AG20443 (cell line): ENCODE measurements at places on chromosomes 13 and 19.

- DNase-seq, result peak; percentile 82
Measured at GRCh38 chr19:1156305-1156801, 17.7 kb downstream of the SBNO2 start.

DNA sequence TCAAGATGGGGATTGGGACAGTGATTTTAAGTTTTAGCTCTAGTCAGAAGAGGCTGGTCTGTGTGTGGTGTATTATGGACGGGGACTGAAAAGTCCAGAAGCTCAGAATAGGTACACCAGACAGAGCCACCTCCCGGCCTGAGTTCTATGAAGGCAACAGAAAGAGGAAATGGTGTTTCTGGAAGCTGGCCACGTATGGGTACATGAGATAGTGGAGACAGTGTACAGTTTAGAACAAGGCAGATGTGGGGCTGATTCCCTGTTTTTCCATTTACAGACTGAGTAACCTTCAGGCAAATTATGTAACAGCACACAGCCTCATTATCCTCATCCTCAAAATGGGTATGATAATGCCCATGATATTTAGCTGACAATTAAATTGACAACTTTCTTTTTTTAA lies 1.3 kb downstream of the ZNF175 start:
- DNase-seq, result no peak

GRCh38 chr19:38564981-38565690 lies 52.6 kb downstream of the MAP4K1 start:
- peak; percentile 30 for DNase-seq

DNA sequence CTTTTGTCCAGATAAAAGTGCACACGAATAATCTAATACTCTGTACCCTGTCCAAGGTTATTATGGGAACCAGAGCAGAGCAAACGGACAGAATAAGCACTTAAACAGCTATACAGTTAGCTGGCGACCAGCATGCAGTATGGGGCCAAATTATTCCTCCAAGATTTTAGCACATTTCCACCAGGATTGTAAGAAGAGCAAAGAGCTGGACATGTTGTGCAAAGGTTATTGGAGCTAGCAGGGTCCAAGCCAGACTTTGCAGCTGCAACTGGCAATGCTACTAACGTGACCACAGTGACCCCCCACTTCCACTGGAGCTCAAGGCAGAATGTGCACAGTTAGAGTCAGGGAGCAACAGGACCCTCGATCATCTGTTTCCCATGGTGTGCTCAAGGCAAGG lies 89.9 kb downstream of the COL4A1 start:
- no peak for DNase-seq

DNA sequence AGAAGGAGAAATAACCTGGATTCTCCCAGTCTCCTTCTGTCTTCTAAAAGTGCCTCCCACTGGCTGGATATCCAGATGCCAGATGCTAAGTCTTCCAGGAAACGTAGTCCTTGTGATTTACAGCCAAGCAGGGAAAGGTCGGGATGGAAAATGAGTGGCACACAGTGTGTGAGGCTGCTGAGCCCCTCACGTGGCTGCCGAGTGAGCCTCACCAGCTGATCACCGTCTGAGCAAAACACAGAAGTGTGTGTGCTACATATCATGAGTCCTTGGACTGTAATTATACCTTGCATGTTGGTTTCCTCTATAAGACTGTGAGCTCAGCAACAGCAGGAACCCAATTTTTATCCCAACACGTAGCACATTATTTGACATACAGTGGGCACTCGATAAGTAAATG lies 15.1 kb downstream of the LHFPL6 start:
- DNase-seq, result no peak

DNA sequence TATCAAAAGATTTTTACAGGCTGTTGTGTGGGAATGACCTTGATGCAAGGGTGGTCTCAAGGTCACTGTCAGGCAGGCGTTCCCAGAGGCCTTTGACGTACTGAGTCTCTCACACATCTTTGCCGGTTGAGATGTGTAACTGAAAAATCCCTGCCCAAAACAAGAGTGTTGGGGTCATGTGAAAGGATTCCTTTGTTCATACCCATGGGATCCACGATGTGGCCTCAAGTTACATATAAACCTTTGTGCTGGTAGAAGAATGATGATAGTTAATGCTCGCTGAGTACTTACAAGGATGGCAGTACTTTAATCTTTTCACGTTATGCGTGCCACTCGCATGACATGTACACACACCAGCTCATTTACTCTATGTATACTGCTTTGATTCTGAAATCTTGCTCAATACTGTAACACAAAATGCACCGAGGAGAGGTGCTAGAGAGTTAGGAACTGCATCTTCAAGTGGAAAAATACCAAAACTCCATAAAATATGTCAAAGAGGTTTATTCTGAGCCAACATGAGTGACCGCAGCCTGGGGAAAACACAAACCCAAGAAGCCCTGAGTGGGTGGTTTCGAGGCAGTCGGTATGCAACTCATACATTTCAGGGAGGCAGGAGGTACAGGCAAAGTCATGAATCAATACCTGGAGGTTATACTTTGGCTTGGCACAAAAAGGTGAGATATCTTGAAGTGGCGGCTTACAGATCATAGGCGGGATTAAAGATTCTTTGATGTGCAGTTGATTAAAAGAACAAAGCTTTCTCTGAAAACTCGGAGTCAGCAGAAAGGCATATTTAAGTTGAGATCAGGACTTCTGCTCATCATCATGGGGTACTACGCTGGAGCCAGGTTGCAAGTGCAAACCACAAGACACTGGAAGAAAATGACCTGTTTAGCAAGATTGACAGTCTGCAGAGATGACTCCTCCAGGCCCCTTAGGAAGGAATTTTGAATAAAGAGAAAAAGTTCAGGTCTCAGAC lies 87.4 kb upstream of the ARHGEF7 start:
- no peak for DNase-seq

GRCh38 chr13:32446773-32447465 lies 19.0 kb upstream of the N4BP2L1 start:
- no peak for DNase-seq

GRCh38 chr13:46963904-46964303 lies 67.1 kb upstream of the HTR2A start:
- no peak for DNase-seq

DNA sequence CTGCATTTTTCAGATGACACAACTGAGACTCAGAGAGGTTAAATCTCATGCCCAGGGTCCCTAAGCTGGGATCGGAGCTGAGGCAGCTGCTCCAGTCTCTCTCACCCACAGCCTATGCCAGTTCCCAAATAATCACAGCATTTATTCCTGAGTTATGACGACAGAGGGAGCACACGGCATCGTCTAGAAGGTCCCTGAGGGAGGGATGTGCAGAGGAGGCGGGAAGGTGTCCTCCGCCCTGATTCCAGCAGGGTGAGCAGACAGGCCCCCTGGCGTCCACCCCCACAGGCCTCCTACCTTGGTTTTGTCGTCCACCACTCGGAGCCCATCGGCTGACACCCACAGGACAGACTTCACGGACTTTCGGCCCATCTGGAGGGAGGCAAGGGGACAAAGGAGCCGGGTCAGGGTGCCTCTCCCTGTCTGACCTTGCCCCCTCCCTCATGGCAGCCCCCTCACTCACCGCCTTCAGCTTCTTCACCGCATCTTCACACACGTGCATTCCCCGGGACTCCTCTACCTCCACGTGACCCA lies 8.0 kb downstream of the NUMBL start:
- DNase-seq, result no peak

DNA sequence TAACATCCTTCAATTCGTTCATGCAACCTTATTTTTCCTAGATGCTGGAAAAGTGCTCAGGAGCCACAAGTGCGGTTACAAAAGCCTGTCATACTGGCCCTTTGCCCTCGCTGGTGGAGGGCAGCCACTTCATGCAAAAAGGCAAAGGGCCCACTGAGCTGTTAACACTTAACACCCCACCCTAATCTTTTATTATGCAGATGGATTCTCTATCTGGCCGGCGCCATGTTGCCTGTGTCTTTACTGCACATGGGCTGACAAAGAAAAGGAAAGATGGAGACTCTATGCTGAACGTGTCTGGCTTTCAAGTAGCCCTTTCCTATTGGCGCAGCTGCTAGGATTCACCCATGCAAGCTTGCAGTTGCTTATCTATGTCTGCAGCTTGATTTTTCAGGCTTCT lies 10.8 kb downstream of the OR7D2 start:
- no peak for DNase-seq

DNA sequence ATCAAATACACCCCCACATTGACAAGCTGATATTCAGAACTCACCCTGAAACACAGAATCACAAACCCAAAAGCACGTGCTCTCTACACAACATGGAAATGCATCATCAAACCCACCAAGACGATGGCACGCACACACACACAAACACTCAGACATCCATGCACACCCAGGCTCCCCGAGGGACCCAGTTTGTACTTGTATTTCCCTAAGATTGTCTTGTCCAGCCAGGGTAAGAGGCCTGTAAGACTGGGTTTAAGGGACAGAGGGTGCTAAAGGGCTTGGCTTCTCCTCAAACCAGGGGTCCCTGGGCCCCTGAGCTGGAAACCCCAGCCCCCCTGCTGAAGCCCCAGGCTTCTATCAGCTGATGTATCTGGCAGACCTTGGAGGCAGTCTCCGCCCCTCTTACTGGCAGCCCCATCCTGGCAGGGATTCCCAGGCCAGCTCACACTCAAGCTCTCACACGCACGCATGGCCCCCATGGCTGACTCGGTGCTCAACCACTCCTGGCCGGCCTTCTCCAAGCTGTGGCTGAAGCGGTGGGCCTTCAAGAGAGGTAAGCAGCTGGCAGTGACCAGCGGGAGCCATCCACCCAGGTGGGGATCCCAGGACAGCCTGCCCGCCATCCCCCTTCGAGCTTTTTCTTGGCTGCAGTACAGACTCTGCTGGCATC lies 6.5 kb downstream of the ARHGEF18 start:
- peak; percentile 89 for DNase-seq

GRCh38 chr19:51971624-51972023 lies 15.0 kb downstream of the ZNF350 start:
- no peak for DNase-seq

DNA sequence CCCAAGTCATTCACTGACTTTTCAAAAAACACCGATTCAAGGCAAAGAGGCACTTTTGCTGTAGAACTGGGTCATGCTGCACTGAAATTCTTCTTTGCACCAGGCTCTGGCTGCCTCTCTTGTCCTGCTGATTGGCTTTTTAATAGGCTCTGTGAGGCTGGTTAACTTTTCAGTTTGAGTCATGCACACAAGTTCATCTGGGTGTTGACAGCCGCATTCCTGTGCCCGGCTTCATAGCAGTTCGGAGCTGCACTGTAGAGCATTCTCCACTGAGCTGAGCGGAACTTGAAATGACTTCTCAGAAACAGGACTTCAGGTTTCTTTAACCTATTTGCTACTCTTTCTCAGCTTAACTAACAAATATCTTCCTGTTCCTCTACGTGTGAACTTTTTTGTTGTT lies 978.3 kb downstream of the UQCRFS1 start:
- peak; percentile 63 for DNase-seq

- no peak for DNase-seq
Measured at GRCh38 chr13:40252241-40252640, 414.2 kb downstream of the FOXO1 start.

GRCh38 chr13:39023761-39024160 lies 14.1 kb downstream of the PROSER1 start:
- DNase-seq, result no peak

DNA sequence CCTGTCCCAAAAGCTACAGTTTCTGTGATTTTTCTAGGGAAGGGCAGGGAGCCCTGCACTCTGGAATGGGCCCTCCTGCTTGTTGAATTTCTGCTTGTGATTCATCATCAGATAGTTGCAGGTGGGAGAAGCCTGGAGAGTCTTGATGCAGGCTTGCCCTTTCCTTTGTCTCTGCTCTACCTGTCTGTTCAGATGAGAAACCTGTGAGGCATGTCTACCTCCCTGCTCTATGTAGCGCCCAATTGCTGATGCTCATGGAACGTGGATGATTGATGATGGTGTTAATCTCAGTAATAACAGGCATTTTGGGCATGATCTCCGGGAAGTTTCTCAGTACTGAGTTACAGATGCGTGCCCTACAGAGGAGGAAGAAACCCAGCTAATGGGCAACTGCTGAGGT lies 10.9 kb upstream of the CBY2 start:
- DNase-seq, result no peak

DNA sequence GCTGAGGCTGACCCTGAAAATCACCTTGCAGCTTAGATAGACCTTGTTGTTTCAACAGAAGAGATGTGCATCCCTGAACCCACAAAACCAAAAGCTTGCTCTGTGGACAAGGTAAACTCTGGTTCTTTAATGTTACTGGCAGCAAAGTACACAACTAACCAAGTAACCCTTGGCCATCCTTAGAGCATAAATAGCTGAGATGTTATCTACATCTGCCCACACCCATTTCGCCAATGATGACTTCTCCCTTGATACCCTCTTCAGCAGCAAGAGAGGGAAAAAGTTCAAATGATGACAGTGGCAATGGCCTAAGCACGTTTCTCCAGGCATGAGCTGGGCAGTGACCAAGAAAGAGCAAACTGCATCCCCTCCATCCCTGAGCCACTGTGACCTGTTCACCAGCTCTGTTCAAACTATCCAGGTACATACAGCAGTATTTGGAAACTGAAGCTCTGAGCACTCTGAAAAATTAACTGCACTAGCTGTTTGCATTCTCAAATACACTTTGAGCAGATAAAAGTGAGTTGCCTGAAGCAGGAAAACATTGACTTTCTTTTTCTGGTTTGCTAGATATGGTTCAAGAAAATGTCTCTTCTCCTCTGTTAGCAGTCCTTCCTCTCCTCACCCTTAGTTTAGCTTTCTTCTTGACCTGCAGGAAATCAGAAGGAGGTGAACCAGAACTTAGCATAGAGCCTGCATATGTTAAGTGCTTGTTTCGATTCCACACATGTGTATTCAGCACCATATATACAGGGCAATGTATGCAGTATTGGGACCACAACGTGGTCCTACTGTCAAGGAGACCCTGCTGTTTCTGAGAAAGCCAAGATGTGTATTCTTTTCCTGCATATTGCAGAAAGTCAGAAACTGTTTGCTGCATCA lies 231.7 kb downstream of the FOXO1 start:
- no peak for DNase-seq

DNA sequence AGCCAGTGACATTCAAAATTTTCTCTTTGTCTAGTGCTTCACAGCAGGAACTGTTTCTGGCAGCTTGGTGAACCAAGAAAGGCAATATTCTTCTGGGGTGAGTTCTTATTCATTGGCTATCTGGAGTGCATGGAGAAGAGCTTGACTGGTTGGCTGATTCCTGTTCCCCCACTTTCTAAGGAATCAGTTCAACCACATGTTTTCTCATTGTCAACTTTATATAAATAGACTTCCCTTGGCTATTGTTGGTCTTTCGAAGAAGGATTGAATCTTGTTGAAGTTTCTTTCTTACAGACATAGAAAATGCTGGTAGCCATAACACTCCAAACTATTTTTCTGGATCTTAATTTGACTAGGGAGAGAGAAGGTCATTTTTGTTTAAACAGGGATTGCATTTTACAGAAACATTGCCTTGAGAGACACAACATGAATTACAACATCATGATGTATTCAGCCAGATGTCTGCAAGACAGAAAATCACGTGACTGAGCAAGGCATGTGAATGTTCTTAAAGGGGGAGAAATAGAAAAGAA lies 85.2 kb downstream of the EDNRB start:
- peak; percentile 18 for DNase-seq

GRCh38 chr13:80871481-80871880 lies 530.6 kb upstream of the SPRY2 start:
- no peak for DNase-seq

GRCh38 chr13:72368031-72368430 lies 359.4 kb downstream of the MZT1 start:
- no peak for DNase-seq
